Omental fat pad (tissue), 4 donors: ENCODE measurements at places on chromosomes 1 and 21.

DNA sequence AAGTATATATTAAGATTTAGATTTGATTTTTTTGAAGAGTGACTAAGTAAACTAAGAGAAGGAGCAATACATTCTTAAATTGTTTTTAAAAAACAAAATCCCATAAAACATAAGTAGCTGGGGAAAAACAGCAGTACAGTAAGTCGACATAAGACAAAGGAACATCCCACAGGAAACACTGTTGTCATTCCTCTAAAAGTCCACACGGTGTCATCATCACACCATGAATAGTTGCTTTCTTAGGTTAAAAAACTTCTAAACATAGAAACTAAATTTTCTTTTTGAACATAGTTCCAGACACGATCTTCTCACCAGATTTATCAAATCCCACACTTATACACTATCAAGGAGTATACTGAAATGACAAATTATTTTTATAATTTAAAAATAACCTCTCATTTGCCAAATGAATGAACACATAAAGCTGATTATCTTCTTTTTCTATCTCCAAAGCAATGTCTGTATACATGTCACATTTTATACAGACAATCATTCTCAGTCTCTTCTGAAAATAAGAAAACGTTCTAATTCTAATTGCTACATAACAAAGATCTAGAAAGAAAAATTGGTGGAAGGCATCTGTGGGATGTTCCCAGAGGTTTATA, 15.8 kb downstream of the ODF2L start:
- no peak for DNase-seq

DNA sequence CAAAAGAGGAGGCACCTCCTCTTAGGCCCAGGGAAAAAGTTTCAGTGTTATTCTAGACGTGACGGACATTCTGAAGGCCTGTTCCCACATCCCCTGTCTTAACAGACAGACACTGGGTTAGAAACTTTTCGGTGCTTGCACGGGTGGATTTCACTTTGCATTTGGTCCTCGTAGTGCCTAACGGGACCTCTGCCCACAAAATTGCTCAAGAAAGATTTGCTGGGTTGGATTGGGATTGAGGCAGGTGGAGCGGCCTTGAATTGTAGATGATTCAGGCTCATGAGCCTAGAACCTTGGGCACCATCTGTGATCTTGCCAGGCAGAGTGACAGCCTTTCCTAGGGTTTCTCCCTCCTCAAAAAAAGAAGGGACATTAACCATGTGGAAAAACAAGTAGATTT, 2.8 kb downstream of the PLA2G5 start:
- DNase-seq = no peak

GRCh38 chr1:76635784-76636183, 231.5 kb upstream of the ST6GALNAC5 start:
- DNase-seq = no peak

GRCh38 chr1:203216274-203217138, 13.0 kb downstream of the CHIT1 start:
- DNase-seq = no peak

GRCh38 chr1:35448344-35448801, 108.8 kb downstream of the KIAA0319L start:
- no peak for DNase-seq

DNA sequence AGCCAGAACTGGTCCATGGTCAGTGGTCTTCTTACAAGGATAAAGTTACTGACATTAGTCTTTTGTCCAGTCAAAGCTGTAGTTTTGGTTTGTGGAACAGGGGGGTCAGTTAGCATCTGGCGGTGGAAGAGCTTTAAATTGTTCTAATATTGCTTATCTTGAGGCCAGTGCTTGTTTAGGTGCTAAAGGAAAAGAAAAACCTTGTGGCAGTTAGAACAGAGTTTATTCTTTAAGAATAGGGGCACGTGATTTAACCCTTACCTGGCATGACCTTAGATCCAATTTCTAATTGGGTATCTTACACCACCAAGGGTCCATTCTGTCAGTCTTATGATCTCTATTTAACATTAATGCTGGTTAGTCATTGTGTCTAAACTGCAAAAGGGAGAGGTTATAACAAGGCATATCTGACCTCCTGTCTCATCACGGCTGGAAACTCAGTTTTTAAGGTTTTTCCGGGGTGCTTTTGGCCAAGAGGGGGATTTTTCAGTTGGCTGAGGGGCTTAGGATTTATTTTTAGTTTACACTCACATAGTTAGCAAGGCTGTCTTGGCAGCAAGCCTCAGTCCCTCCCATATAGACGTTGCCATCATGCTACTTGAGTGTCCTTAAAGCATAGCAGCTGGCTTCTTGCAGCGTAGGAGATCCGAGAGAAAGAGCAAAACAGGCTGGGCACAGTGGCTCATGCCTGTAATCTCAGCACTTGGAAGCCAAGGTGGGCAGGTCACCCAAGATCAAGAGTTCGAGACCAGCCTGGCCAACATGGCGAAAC, 60.1 kb upstream of the FAM89A start:
- no peak for DNase-seq

GRCh38 chr1:217040711-217041455, 317.7 kb upstream of the ESRRG start:
- no peak for DNase-seq

- no peak for DNase-seq
Measured at GRCh38 chr21:41761934-41762635, 4.8 kb downstream of the RIPK4 start.

GRCh38 chr1:226692823-226693222, 46.3 kb downstream of the ITPKB start:
- no peak for DNase-seq
